MG63 (cell line): ENCODE measurements at places on chromosomes 12 and 14. TPM values are rescaled to one million over a fixed set of nuclear protein-coding genes. Genes with fewer than 3 reads are reported as not detected.

Gene GALNT9
- 3.3 and 5.5 TPM in 2 replicates for total RNA-seq

Gene HSPB8
- 18.2 and 22.3 TPM in 2 replicates for total RNA-seq

Gene KLRC1
- total RNA-seq: not detected in 2 replicates

Gene KDM5A
- 28.1 and 31.4 TPM in 2 replicates for total RNA-seq

GRCh38 chr14:81302638-81303037, 81.9 kb upstream of the GTF2A1 start:
- DNase-seq: no peak

DNA sequence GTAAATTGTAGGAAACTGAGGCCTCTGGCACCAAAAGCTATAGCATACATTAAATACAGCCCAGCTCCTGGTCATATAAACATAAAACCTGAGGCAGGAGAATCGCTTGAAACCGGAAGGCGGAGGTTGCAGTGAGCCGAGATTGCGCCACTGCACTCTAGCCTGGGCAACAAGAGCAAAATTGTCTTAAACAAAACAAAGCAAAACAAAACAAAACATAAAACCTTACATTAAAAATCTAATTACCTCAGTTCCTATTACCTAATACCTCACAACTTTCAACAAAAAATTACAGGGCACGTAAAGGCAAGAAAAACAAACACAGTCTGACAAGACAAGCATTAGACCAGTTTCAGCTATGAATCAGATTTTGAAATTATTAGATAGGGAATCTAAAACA, 36.7 kb downstream of the TMEM116 start:
- no peak for DNase-seq

- no peak for DNase-seq
Measured at GRCh38 chr12:51359851-51360250, 13.4 kb upstream of the CELA1 start.

DNA sequence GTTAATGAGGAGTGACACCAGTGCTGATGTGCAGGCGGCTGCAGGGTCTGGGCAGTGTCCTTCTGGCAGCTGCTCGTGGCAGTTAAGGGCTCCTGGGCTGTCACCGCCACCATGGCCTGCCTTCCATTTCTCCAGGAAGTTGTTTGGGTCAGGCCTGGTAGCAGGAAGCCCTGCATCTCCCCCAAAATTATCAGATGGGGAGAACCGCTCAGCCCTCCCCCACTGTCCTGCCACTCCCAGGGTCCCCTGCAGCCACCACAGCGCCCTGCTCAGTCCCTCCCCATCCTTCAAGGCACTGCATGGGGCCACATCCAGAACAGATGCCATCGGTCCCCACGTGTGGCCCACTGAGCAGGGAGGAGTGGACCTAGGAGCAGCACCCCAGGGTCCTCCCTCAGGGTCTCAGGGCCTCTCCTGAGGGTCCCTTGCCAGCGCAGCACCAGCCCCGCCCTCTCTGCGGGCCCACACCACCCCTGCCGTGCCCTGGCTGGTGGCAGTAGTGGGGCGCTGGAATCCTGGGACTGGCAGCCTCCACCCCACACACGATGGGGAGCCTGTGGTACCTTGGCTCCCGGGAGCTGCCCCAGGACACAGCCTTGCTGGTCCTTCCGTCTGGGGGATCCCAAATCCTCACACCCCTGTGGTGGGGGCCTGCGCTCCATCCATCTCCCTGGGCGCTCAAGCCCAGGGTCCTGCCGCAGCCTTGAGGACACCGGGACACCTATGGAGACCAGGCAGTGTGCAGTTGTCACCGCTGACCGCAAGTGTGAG, 10.3 kb upstream of the AMN start:
- no peak for DNase-seq

GRCh38 chr12:79143803-79144202, 279.2 kb downstream of the SYT1 start:
- DNase-seq: no peak
